Muscle of leg (tissue), 16 donors: ENCODE measurements at places on chromosomes 7 and 10.

GRCh38 chr10:106254071-106254470 is 910.4 kb downstream of the SORCS1 start:
- H3K4me3 ChIP-seq: no peak overlapping the region
- no peaks in the 10 kb centered on the region for H3K36me3 ChIP-seq
- DNase-seq: no peak

DNA sequence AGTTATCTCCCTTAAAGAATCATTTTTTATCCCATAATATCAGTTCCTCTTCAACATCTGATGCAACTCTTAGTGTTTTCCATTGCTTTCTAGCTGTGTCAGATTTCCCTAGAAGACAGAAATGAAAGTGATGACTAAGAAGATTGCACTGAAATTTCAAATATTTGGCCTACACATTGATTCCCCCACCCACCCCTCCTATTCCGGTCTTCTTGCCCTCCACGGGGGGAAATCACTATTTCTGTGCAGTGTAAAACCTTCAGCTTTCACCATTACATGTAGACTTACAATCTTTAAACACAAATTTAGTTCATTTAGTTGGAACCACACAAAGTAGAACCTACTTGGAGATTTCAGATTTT is 63.7 kb upstream of the IL6 start:
- H3K36me3 ChIP-seq: no peaks in the 10 kb centered on the region
- H3K4me1 ChIP-seq: no peaks in the 10 kb centered on the region
- H3K27me3 ChIP-seq: no peaks in the 10 kb centered on the region
- H3K27ac ChIP-seq: no peak overlapping the region
- no peak overlapping the region for H3K4me3 ChIP-seq
- peak; percentile 65 for DNase-seq

GRCh38 chr10:62116896-62117295 is 151.7 kb downstream of the RTKN2 start:
- H3K27me3 ChIP-seq: no peaks in the 10 kb centered on the region
- no peak overlapping the region for H3K27ac ChIP-seq
- DNase-seq: no peak
- no peaks in the 10 kb centered on the region for H3K36me3 ChIP-seq
- H3K4me1 ChIP-seq: no peaks in the 10 kb centered on the region
- no peak overlapping the region for H3K4me3 ChIP-seq

DNA sequence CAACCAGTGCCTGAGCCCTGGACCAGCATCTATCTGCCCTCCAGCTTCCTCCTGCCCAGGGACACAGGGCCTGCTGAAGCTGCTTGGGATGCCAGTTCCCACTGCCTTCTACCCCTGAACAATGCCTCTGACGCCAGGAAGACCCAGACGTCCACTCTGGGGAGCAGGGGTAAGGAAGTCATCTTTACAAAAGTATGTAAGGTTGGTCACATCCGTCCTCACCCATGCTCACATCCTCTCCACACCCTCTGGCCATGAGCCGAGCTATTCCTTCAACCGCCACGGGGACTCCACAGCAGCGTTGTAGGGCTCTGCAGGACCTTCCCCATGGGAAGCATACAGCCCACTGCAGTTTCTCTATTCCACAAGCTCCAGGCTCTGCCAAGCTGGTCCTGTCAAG is 58.5 kb downstream of the CLRN3 start:
- no peak for DNase-seq
- H3K4me1 ChIP-seq: peaks cover 8% of the 10 kb centered on the region
- H3K4me3 ChIP-seq: no peak overlapping the region
- no peak overlapping the region for H3K27ac ChIP-seq
- peaks cover 7% of the 10 kb centered on the region for H3K27me3 ChIP-seq

DNA sequence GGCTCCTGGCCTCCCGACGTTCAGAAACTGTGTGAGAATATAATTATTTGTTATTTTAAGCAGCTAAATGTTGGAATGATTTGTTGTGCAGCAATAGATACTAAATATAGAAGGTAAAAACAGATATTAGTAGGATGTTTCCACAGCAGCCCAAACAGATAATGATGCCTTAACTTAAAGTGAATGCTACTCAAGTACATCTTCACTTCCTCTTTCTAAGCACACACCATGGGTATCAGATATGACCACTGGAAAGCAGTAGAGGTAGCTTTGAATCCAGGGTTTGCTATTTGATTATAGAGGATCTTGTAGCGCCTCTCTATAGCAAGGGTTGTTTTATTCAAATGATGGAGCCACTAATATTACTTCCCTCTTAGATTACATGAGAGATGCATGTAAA is 38.2 kb upstream of the BET1 start:
- H3K27ac ChIP-seq: no peak overlapping the region
- DNase-seq: no peak
- H3K36me3 ChIP-seq: no peaks in the 10 kb centered on the region
- no peaks in the 10 kb centered on the region for H3K4me1 ChIP-seq
- H3K4me3 ChIP-seq: no peak overlapping the region
